ENCODE measurements at places on chromosomes 2 and 18.

DNA sequence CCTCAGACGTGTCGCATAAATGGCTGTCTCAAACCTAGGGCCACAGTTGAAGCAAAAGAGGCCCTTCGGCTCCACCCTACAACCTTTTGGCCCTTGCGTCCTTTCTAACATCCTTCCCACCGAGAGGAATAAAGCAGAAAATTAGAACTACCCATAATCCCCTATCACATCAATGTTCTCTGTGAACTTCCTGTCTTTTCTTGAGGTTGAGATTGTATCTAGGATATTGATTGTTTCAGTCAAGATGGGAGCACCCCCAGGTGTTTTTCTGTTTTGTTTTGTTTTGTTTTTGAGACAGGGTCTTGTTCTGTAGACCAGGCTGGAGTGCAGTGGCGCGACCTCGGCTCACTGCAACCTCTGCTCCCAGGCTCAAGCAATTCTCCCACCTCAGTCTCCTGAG, 23.6 kb downstream of the INPP5D start:
- no peak for DNase-seq

DNA sequence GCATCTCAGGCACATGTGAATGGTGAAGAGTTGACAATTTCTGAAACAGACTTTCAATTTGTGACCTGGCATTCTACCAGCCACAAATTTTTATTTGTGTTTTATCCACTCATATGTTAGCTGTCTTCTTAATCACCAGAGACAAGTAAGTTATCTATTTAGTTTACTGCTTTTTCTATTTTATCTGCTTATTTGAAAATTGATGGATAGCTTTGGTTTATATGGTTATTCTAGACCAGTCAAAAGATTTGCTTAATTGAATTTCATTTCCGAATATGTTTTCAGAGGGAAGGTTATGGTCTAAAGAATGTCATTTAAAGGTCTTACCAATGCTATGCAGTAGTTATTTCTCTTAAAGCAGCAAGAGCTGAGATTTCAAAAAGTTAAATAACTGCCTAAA, 43.5 kb upstream of the LRRTM1 start:
- no peak for DNase-seq

GRCh38 chr2:9846554-9846953, 3.3 kb downstream of the TAF1B start:
- no peak for DNase-seq

- no peak for DNase-seq
Measured at GRCh38 chr2:239222706-239223309, 178.0 kb downstream of the HDAC4 start.

- DNase-seq = no peak
Measured at GRCh38 chr18:10081492-10081891, 167.7 kb downstream of the VAPA start.

DNA sequence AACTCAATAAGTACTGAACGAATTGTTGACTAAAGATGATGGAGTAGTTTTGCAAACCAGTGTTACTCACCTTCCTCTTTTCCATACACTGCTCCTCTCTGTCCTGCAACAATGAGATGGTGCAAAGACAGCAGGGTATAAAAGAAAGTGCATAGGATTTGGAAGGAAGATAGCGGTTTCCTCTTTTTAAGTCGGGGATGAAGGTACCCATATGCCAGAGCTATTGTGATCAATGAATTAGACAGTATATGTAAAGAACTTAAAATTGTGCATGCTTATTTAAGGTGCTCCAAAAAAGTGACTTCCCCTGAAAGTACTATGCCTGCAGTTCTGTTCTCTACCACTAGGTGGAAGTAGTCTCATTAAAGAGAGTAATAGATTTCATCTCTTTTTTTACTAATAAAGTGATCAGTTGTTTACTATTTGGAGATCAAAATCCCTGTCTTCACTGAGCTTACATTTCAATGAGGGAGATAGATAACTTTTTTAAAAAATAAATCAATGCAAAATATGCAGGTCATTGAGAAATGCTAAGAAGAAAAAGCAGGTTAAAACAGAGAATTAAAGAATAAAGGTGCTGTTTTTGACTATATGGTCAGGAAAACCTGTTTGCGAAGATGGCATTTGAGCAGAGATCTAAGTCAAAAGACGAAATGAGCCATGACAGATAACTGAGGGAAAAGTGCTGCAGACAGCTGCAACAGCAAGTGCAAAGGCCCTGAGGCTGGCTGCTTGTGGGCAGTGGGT, 339.7 kb upstream of the SLC14A2 start:
- no peak for DNase-seq

DNA sequence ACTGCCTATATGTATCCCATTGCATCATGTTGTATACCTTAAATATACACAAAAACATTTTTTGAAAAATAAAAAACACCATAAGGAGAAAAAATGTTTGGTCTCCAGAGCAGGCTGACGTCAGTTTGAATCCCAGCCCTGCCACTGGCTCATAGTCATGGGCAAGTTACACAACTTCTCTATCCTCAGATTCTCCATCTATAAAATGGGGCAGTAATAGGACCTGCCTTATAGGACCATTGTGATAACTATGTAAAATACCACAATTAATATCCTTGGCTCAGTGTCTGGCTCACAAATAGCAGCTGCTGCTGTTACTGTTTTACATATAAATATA, 135.6 kb downstream of the SMAD7 start:
- no peak for DNase-seq

DNA sequence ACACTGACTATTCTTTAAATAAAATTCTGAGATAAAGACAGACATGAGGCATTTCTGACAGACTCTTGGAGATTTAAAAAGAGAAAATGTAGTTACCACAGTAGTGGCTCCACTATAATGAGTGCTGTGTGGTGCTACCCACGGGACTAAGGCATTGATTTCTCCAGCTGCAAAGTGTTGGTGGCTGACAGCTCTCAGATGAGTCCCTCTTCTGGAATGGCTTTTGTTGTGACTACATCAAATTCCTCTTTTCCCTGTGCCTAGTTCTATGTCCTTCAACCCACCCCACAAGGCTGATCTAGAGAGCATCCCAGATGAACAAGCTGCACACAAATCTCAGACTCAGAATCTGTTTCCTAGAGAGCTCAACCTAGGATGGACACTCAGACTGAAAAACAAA, 884.8 kb upstream of the ZEB2 start:
- no peak for DNase-seq

DNA sequence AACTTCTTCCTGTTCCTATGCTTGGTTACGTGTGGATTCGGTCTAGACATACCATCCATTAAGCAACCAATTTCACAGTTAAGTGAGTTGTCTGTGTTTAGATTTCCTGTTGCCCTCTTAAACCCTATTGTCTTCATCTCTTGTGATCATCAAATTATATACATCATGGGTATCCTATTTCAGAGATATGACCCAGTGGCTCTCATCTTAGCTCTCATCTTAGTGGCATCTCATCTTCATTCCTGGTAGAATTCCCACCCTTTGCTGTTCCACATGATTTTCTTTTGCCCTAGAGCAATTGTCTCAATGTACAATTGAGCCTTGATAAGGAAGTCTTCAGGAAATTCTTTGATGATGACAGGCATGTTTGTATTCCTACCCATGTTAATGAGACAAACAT, 29.4 kb upstream of the FN1 start:
- no peak for DNase-seq

- no peak for DNase-seq
Measured at GRCh38 chr2:239826786-239827522, 198.2 kb downstream of the NDUFA10 start.

GRCh38 chr2:2572393-2573204, 241.5 kb upstream of the MYT1L start:
- no peak for DNase-seq

Data from activated effector memory CD4-positive, alpha-beta T cell treated with Interleukin-2 at 50 U/mL for 16 hours (primary cell).